ENCODE measurements at places on chromosomes 5 and 9.
A peak's percentile ranks its signal among the peaks of the same experiment; 100 is the strongest.

GRCh38 chr5:59840200-59840601, 53.3 kb downstream of the PDE4D start:
- no peak for DNase-seq

- DNase-seq = no peak
Measured at GRCh38 chr5:59185757-59186385, 603.0 kb downstream of the RAB3C start.

DNA sequence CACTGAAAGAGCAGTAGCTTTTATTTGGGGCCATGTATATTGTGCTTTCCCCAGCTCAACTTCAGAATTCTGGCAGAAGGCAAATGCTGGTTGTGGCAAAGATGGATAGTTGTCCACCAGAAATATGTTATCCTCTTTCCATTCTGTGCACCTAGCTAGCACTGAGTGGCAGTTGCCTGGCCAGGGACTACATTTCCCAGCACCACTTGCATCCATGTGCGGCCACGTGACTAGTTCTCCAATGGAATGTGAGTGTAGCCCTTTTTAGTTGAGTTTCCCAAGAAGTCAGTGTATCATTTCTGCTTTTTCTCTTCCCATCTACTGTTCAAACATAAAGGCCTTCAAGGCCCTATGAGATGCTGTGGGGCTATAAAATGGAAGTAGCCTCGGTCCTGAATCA, 354.0 kb upstream of the CLINT1 start:
- no peak for DNase-seq

- DNase-seq = no peak
Measured at GRCh38 chr9:91914404-91914803, 35.6 kb downstream of the ROR2 start.

DNA sequence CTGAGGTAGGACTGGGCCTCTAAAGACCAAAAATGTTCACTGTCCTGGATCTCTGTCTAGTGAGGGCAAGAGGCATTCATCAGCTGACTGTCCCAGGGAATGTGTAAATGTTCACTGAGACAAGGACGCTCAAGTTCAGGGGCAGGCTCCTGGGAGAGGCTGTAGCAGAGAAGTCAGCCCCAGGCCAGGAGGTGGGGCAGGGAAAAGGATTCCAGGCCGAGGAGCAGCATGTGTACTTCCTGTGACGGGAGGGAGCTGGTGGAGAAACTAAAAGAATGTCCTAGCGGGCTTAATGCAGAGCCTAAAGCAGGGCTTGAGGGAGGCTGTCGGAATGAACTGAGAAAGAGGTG, 205.8 kb downstream of the GABBR2 start:
- DNase-seq = no peak

- no peak for DNase-seq
Measured at GRCh38 chr5:142421228-142421617, 96.4 kb upstream of the SPRY4 start.

- DNase-seq = no peak
Measured at GRCh38 chr9:27473111-27473529, 51.0 kb upstream of the IFNK start.

- no peak for DNase-seq
Measured at GRCh38 chr9:108270561-108270960, 585.2 kb downstream of the ACTL7B start.

- DNase-seq = no peak
Measured at GRCh38 chr5:61245486-61245885, 83.2 kb upstream of the SMIM15 start.

- no peak for DNase-seq
Measured at GRCh38 chr5:23223846-23224245, 283.6 kb upstream of the PRDM9 start.

DNA sequence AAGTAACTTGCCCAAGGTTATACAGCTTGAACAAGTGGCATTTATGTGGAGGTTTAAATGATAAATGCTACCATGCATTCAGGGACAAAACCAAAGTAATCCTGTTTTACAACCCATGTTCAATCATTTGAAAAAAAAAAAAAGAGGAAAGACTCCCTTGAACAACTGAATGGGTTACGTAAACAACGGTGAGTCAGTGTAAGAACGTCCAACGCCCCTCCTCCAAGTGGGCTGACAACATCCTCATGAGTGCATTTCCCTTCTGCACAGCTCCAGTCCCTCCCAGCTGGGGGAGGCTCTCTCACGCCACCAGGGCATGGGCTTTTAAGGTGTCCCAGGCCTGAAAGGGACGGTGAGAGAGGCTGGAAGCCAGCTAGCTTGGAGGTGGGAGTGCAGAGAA, 90.0 kb downstream of the PRRT1B start:
- peak; percentile 50 for DNase-seq

DNA sequence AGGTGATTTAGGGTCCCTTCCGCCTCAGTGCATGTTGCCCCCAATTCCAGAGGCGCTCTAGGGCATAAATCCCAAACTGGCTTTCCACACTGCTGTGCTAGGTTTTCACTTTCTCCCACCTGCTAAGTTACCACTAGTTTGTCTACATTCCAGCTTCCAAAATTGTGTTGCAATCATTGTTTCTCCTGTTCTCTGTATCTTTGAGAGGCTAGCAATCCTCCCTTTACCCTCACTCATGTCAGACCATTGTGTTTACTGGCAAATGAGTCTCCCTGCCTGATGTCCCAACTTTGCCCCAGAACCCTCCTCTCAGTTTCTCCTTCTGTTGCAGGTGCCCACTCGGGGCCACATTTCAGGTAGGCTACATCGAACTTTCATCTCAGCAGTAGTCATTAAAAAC, 221.3 kb downstream of the PDZD2 start:
- DNase-seq = no peak

DNA sequence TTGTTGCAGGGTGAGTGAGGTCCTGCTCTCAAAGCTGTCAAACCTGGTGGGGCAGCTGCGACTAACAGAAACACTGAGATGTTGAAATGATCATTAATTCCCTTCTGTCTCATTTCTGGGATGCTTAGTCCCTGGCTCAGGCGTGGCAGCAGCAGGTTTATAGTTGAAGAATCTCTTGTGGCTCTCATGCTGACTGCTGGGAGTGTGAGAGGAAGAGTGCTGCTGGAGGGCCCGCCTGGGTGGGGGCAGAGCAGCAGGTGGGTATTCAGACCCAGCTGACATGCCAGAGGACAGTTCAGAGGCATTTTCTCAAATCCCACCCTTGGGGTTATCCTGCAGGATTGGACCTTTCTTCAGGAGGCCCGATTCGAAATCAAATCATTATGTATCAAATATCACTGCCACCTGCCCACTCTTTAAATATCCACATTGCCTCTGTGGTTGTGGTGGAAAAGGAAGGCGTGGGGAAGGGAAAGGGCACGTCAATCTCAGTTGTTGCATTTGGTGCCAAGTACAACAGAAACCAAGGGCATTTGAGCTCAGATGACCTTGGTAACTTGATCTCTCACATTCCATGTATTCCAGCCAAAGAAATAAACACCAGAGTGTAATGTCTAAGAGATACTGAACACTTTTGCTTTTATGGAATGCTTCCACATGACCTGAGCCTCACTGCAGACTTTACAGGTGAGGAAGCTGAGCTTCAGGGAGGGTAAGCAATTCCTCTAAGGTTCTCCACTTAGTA, 224.3 kb downstream of the AOPEP start:
- no peak for DNase-seq

- no peak for DNase-seq
Measured at GRCh38 chr5:7678030-7678429, 172.9 kb downstream of the CFAP90 start.

GRCh38 chr5:142280066-142281007, 44.5 kb downstream of the SPRY4 start:
- no peak for DNase-seq

- DNase-seq = peak; percentile 3
Measured at GRCh38 chr5:96344678-96345577, 88.1 kb downstream of the PCSK1 start.

GRCh38 chr5:81856948-81857928, 106.3 kb upstream of the SSBP2 start:
- no peak for DNase-seq

GRCh38 chr5:4215143-4215542, 619.5 kb downstream of the IRX1 start:
- DNase-seq = no peak

DNA sequence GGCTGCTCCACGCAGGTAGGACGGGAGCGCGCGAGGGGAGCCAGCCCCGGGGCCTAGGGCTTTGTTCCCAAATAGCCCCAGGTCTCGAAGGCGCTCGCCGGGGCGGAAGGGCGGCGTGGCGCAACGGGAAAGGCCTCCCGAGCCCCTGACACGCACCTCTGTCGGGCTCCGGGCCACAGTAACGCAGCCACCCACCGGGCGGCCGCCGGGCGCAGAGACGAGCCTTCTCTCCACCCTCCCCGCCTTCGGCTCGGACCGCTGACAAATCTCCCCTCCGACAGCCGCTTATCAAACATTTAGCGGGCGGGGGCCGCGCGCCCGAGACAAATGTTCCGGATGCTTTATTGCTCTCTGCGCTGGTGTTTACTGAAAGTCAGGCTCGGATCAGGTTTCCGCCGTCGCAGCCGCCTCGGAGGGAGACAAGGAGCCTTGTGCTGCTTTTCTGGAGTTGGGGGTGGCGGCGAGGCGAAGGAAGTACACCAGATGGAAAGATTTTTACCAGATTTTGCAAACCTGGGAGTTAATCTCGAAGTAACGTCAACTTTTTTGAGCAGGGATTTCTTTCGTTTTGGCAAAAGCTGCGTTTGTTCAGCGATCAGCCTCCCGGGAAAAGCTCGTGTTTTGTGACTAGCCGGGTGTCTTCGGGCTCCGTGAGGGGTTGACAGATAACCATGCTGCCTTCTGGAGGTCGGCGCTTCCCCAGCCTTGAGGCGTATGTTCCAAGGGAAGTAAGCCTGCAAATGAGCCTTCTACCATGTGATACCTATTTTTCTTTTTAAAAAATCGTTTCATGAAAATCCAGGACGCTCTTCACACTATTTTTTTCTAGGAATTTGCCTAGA, 950 bp downstream of the RGMB start:
- DNase-seq = peak; percentile 27

DNA sequence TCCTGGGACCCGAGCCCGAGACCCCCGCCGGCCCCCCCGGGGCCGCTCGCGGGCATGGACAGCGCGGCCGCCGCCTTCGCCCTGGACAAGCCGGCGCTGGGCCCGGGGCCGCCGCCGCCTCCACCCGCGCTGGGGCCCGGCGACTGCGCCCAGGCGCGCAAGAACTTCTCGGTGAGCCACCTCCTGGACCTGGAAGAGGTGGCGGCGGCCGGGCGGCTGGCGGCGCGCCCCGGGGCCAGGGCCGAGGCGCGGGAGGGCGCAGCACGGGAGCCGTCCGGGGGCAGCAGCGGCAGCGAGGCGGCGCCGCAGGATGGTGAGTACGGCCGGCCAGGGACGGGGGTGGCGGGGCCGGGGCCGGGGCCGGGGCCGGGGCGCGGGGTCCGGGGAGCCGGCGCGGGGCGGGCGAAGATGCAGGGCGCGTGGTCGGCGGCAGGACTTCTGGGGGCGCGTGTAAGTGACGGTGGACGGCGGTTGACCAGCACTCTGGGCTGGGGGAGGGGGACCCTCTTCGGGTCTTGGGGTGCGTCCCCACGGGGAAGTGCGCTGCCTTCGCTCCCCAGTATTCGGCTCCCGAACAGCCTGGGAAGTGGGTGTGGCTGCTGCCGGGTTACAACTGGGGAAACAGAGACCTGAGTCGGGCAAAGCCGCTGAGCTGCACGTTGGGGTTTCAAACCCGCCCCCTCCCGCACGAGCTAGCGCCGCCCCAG, 520 bp downstream of the PRRX2 start:
- no peak for DNase-seq

GRCh38 chr5:135977375-135977928, 22.7 kb upstream of the LECT2 start:
- DNase-seq = peak; percentile 18

DNA sequence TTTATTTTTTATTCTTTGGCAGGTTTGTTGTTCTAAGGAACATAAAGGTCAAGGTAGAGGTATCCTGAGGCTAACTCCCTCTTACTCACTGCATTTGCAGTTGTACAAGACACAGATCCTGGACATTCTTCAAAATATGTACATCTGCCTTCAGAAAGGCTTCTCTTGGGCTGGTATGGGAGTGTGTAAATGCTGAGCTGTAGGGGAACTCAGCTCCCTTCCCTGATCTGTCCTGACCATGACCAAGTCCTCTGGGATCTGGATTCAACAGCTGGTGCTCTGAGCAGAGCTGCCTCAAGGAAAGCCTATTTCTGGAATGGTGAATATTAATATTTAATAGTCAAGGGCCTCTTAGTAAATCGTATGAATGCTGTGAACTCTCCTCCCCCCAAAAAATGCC, 117.4 kb downstream of the PRKACG start:
- DNase-seq = no peak

- no peak for DNase-seq
Measured at GRCh38 chr9:107269681-107270080, 13.4 kb upstream of the RAD23B start.

DNA sequence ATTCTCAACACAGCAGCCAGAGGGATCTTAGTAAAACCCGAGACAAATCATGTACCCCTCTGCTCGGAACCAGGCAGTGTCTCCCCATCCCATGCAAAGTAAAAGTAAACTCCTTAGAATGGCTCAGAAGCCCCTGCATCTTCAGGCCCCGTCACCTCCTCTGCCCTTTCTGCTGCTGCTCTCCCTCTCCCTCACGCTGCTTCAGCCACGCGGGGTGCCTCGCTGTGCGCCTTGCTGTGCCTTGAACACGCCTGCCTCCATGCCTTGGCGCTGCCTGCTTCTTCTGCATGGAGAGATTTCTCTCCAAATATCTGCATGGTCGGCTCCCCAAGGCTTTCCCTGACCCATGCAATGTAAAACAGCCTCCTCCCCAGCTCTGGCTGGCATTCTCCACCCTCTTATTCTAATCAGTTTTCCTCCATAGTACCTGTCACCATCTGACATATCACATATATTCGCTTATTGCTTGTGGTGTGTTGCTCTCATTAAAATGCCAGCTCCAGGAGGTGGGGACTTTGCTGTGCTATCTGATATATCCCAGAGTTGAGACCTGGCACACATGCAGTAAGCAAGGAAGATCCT, 8.0 kb downstream of the GPRIN1 start:
- DNase-seq = no peak

DNA sequence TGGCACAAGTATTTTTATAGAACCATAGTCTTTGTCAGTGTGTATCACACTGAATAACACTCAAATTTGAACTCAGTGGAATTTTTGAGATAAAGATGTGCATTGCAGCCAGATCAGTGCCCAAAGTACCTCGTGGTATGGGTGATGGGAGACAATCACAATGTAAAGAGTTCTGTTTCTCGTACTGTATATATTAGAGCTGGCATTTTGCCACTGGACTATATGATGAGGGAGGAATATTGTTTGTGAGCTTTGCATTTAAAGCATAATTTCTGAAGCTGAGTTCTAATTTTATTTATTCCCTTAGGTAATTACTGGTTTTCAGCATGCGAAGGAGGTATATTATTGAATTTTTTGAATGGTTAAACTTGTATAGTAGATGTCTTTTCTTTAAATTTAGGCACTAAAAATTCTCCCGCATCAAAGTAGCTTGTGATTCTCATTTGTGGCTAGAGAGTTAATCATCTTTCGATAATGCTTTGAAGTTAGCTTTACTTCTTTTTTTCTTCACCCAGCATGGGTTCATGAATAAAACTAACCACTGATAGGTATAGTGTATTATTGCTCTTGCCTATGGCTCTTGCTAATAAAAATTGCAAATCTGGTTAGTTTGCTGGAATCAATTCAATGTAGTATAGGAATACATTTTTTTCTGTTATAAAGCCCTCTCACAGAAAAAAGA, 43.1 kb downstream of the PAM start:
- no peak for DNase-seq

GRCh38 chr9:34271265-34272006, 57.6 kb downstream of the KIF24 start:
- DNase-seq = no peak

- DNase-seq = no peak
Measured at GRCh38 chr9:100492952-100493351, 20.0 kb downstream of the TMEFF1 start.
